ENCODE measurements at places on chromosomes 7 and 10.

DNA sequence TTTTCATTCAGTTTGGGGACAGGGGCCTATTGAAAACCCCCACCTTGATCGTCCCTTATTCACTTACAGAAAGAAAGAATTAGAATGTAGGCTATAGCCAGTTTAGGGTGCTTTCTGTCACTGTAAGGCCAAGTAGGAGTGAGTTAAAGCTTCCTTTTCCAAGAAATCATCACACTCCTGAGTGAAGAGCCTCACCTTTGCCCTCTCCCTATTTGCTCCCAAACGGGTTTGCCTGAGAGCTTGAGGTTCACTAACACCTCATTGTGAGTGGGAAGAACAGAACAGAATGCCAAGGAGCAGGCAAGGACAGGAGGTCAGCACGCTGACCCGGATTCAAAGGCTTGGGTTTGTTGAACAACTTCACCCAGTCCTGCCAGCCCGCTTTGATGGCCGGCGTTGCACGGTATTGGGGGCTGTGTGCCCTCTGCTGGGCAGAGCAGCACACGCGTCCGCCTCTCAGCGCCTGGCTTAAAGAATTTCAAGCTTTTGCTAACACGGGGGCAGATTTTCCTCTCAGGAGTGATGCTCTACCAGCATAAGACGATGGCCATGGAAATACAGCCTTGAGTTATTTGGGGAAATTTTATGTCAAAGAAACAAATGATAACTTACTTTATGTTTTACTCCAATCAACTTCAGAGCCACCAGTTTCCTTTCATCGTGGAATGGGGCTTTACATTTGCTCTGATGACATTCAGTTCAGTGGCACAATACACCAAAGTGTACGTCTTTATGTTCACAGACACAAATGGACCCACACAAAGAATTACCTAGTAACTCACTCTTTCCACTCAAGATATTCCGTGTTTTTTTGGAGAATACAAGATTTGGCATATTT, 470.0 kb downstream of the SUGCT start:
- DNase-seq = peak; percentile 56

GRCh38 chr10:14322526-14323188, 8.1 kb downstream of the FRMD4A start:
- DNase-seq = no peak

GRCh38 chr7:115226410-115226809, 304.5 kb downstream of the MDFIC start:
- no peak for DNase-seq

GRCh38 chr10:4545062-4545461, 280.9 kb upstream of the AKR1E2 start:
- no peak for DNase-seq

DNA sequence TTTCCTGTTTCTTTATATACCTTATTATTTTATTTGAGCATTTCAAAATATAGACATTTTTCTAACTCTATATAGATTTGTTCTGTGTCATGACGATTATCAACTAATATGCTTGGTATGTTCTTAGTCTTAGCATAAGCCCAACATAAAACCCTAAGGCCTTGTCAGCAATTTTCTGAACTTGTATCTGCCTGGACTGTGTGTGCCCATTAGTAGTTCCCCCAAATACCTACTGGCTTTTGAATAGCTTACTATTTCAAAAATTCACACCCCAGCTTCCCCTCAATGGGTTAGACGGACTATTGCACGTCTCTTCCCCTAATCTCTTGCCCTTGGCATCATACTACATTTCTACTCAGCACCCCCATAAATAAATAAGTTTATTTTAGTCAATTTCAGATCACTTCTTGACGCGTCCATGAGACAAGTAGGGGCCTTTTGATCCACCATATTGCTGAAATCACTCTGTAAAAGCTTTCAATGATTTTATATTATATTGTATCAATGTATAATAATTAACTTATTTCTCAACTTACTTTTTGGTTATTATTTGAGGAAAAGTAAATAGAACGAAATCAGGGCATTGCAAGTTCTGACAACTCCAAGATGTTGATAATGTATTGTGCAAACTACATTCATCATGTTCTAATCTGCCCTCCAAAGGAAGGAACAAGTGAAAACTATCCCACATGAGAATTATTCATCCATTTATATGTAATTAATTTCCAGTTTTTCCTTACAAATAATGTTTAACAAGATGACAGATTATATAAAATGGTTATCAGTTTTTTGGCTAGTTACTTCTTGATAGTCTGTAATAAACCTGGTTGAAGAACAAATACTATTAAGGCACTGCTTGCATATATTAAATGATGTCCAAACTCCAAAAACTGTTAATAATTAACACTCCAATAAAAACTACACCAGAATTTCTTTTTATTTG, 1.1 kb upstream of the AKR1C3 start:
- DNase-seq = no peak

DNA sequence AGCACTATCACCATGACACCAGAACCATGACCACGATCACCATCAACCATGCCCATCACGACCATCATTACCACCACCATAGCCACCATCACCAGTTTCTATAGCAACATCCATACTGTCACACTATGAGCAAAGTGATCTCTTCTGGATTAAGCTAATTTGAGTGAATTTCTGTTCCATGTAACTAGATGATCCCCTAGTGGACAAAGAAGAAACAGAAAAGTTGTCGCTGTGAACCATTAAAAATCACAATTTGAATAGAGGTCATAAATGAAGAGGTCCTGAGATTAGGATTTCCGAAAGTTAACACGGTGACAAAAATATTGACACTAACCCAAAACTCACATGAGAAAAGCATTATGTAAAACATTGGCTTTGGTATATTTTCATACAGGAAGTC, 77.6 kb downstream of the CLRN3 start:
- DNase-seq = no peak

- DNase-seq = no peak
Measured at GRCh38 chr10:124579011-124579399, 117.4 kb downstream of the LHPP start.

DNA sequence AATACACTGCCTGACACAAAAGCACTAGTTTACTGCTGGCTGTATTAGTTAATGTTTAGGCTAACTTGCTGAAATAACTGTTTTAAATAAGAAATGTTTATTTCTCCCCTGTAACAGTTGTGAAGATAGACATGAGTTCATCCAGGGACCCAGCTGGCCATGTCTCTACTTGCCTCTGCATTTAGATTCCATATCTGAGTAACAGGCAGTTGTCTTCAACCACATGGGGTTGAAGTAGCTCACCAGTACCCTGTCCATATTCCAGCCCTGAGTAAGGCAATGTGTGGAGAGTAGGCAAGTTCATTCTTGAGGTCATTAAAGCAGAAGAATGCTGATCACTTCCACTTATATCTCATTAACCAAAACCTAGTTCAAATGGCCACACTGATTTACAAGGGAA, 31.1 kb upstream of the RSBN1L start:
- DNase-seq = no peak

- DNase-seq = no peak
Measured at GRCh38 chr10:104034401-104035193, 51.1 kb downstream of the COL17A1 start.

- no peak for DNase-seq
Measured at GRCh38 chr7:105920766-105921165, 42.3 kb upstream of the CDHR3 start.

DNA sequence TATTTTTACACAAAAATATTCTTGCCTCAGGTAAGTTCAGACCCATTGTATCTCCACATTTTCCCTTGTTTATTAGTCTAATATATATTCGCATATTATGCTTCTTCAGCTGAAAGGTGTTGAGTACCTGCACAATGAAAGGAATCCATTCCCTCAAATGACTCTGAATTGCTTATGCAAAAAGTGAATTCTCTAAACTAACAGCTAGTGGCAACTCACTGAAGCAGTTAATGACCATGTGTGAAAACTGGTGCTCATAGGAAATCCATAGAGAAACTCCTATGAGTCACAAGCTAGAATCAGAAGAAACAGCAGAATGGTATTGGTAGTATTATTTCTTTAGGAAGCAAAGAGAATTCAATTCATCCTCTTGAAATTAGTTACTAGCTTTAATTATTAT, 33.5 kb upstream of the RNF148 start:
- no peak for DNase-seq

- DNase-seq = no peak
Measured at GRCh38 chr7:33788531-33788930, 116.8 kb upstream of the BMPER start.

- no peak for DNase-seq
Measured at GRCh38 chr7:52257890-52258289, 777.5 kb upstream of the POM121L12 start.

- DNase-seq = no peak
Measured at GRCh38 chr10:113540845-113541548, 11.9 kb upstream of the HABP2 start.

- DNase-seq = no peak
Measured at GRCh38 chr7:150569245-150569955, 2.2 kb downstream of the GIMAP4 start.

DNA sequence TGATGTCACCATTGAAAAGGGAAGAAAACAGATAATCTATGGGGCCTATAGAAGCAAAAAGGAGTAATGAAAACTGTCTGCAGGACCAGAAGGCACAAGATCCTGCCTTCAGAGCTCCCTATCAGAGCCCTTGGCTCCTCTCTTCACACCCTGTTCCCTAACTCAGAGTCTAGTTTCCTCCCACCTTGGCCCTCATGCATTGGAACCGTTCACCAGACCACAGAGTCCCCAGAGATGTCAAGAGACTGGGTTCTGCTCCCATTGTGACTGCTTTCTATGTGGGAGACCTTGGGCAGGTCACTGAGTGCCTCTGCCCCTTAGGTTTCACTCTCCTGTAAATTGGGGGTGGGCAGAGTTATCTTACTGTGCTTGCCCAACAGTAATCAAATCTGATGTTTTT, 80.1 kb upstream of the RPA3 start:
- DNase-seq = no peak

- no peak for DNase-seq
Measured at GRCh38 chr7:127550247-127550646, 35.1 kb downstream of the GCC1 start.

GRCh38 chr7:79590916-79591623, 137.6 kb upstream of the MAGI2 start:
- DNase-seq = no peak

- DNase-seq = no peak
Measured at GRCh38 chr10:46550076-46550790, 6.2 kb downstream of the GPRIN2 start.

DNA sequence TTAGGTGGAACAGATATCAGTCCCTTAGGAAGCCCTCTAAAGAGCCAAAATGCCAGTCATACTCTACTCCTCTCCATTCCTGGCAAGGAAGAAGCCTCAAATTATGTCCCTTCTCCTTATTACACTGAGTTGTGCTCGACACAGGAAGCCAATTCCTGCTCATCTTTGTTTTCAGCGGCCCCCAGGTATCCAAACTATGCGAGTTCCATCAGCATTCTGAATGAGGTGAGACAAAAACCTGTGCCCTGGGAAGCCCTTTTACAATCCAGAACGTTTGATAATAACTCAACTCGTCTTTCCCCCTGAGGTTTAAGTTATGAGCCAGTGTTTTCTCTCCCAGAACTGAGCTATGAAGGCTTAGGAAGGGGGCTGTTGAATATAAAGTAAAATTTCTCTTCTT, 580.5 kb downstream of the NXPH1 start:
- DNase-seq = no peak

- DNase-seq = peak; percentile 17
Measured at GRCh38 chr7:151351027-151351426, 9.4 kb downstream of the NUB1 start.

GRCh38 chr10:73647875-73648651, 6.8 kb upstream of the MYOZ1 start:
- no peak for DNase-seq

- DNase-seq = no peak
Measured at GRCh38 chr10:13672548-13672947, 85.8 kb downstream of the PRPF18 start.

GRCh38 chr7:36967387-36967786, 243.1 kb upstream of the AOAH start:
- peak; percentile 49 for DNase-seq

DNA sequence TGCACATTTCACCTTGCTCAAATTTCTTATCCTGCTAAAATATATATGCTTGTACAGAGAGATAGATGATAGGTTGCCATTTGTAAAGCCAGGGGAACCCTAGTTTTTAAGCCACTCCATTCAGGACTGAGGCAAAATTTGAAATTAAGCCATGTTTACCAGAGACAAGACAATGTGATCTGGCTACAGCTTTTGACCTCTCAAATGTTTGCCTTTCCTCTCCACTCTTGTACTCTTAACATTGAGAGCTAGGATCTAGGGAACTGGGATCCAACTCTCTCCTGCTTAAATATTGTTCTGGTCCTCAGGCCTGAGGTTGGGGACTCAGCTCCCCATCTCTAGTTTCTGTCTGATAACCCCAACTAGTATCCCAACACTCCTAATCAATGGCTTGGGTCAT, 15.9 kb downstream of the HYAL4 start:
- no peak for DNase-seq

GRCh38 chr7:4791738-4792536, 16.5 kb downstream of the AP5Z1 start:
- DNase-seq = peak; percentile 79

GRCh38 chr7:41830271-41830670, 127.4 kb upstream of the INHBA start:
- no peak for DNase-seq

GRCh38 chr7:131904760-131905327, 348.4 kb upstream of the PODXL start:
- no peak for DNase-seq

DNA sequence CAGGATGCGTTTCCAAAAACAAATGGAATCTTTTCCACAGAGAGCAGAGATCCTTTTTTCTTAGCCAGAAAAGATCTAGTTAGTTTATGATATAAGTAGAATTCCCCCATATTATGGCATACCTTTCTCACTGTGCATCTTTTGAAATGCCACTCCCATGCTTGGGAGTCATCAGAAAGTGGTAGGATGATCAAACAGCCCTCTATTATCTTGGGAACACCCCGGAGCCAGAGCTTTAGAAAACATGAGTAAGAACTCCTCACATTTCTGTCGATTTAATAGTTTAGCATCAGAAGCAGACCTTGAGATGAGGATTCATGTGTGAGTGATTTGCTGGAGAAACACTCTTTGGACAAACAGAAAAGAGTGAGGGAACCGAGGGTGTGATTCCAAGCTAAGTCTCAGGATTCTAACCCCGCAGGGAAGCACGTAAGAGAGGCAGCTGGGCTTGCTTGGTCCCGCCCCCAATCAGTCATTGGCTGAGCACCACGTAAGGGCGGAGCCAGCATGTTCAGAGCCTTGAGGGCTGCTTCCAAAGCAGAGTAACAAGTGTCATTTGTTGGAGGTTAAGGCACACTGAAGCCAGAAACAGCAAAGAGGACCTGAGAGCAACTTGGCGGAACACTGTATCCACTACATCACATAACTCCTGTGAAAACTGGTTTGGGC, 43.7 kb upstream of the NXPH1 start:
- DNase-seq = peak; percentile 46

DNA sequence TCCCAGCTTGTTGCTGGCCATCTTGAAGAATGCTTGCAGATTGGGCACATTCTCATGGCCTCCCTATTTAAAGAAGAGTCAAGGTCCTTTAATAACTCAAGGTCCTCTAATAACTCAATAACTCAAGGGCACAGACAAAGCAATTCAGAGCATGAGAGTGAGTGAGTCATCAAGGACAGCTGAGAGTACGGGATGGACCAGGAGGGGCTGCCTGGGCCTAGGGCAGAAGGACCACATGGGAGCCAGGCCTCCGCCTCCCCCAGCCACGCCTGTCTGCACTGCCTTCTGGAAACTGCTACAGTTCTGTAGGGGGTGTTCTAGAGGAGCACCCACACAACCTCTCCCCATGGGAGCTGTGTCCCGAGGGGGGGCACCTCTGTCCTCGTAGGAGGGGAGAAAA, 48.9 kb downstream of the ZNF503 start:
- no peak for DNase-seq

Measured in neural crest cell (in vitro differentiated cells).